Activated CD4-positive, alpha-beta T cell treated with anti-CD3 and anti-CD28 coated beads, Interleukin-2, amount 50 U/mL, for 4 hours (primary cell): ENCODE measurements at places on chromosomes 2 and 18.

DNA sequence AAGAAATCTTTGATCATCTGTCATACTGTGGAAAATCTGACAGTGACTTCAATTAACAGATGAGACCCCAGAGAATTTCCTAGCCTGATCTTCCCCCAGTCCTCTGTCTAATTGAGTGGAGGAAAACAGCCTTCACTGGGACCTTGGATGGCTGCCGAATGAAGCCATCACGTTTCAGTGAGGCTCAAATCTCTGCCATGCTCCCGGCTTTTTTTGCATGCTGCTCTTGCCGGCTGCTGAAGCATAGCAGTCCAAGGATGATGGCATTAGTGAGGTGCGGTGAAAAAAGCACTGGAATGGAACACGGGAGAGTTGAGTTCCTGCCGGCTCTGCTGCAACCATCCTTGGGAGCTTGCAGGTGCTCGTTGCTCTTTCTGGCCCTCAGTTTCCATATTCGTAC lies 430.5 kb downstream of the SLC4A3 start:
- no peak for DNase-seq

DNA sequence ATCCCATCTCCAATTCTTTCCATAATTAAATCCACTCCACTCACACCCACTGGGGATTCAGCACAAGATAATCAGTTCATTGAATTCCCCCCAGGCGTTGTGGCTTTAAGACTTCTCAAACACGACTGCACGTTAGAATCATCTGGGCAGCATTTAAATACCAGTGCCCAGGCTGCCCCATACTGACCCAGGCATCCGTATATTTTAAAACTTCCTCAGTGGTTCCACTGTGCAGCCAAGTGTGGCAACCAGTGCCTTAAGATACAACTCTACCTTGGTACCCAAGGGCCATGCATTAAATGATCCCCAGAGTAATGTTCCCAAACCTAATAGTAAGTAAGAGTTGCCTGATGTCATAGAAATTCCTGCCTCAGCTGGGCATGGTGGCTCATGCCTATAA lies 54.3 kb upstream of the BZW1 start:
- DNase-seq: no peak

- DNase-seq: peak; percentile 31
Measured at GRCh38 chr18:31741097-31741735, 19.5 kb downstream of the SLC25A52 start.

DNA sequence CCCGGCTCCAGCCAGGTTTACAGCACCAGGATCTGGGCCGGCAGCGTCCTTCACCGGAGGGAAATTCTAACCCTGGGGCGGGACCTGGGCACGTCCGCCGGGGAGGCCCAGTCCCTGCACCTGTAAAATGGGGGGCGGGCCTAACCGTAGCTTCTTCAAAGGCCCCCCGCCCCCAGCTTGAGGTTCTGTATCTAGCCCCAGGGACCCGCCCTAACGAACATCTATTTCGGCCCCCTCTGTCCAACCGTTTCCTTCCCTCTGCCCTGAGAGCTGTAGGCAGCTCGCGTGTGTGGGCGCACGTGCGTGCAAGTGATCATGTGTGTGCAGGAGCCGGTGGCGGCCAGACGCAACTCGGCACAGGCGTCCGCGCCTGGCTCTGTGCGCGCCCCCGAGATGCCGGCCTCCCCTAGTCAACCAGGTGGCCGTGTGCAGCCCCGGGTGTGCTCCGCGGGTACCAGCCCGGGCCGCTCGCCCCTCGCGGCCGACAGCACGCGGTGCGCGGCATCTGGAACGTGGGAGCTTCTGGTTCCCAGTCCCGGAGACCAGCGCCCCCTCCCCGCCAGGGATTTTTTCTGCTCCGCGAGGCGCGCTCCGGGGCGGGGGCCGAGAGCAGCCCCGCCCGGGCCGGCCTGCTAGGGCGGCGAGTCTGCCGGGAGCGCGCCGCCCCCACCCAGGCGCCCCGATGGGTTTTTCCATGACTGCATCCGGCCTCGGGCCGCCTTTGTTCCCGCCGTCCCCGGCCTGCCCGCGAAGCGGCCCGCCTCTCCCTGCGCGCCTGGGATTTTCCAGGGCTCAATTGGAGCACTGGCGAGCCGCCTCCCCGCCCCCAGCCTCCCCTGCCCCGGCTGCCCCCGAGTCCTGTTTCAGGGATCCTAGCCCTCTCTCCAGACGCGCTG lies 21.2 kb downstream of the TEX44 start:
- DNase-seq: peak; percentile 58

GRCh38 chr2:66573416-66573815 lies 138.5 kb downstream of the MEIS1 start:
- no peak for DNase-seq

GRCh38 chr18:5415031-5415430 lies 119.5 kb upstream of the ZBTB14 start:
- DNase-seq: no peak

GRCh38 chr2:111244864-111245263 lies 124.2 kb downstream of the BCL2L11 start:
- DNase-seq: no peak

- no peak for DNase-seq
Measured at GRCh38 chr2:188016917-188017316, 274.8 kb upstream of the GULP1 start.

DNA sequence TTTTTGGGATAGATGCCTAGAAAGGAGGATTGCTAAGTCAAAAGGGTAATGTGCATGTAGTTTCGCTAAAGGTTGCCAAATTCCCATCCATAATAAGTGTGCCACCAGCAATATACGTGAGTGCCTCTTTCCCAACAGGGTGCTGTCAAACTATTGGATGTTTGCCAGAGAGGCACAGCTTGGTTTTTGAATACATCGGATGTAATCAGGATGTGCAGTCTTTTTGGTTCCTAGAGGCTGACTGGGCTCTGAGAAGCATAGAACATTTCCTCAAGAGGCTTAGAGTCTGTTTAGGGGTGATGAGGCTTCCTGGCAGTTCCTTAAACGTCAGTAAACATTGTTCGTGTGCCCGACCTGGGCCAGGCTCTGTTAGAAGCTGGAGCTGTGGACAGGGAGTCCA lies 28.0 kb downstream of the AGAP1 start:
- no peak for DNase-seq

GRCh38 chr2:74017223-74017622 lies 32.5 kb downstream of the TET3 start:
- DNase-seq: no peak

DNA sequence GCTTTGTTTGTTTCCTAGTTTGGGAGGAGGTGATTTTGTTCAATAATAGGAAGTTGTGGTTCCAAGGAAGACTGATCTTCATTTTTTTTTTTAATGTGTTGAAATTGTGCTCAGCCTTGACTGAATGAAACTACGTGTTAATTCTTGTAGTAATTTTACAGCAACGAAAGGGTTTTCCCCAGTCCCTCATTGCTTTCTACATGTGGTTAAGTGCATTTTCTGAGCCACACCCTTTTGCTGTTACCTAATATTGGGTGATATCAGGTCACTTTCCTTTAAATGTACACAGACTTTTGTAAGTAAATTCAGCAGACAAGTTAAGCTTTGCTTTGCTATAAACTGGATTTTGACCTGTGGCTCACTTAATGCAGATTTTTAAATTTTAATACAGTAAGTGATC lies 73.6 kb downstream of the OTX1 start:
- no peak for DNase-seq

DNA sequence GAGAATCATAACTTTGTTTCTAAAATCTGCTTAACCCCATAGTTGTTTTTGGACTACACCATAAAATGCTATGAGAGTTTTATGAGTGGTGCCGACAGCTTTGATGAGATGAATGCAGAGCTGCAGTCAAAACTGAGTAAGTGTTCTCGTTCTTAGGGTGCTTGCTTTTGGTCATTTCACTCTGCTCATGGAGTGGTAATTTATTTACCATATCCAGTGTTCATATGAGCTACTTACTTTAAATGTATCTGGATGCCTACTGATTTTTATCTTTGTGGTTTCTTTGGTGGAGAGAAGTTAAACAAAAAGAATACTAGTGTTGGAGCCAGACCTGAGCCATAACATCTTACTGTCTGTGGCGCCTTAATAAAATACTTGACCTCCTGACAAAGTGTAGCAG lies 16.4 kb downstream of the NDC80 start:
- DNase-seq: no peak

- no peak for DNase-seq
Measured at GRCh38 chr2:182186132-182186735, 200.6 kb downstream of the PPP1R1C start.

- no peak for DNase-seq
Measured at GRCh38 chr2:190794790-190795189, 85.8 kb upstream of the GLS start.

- DNase-seq: no peak
Measured at GRCh38 chr2:200348897-200349563, 42.5 kb downstream of the SPATS2L start.

DNA sequence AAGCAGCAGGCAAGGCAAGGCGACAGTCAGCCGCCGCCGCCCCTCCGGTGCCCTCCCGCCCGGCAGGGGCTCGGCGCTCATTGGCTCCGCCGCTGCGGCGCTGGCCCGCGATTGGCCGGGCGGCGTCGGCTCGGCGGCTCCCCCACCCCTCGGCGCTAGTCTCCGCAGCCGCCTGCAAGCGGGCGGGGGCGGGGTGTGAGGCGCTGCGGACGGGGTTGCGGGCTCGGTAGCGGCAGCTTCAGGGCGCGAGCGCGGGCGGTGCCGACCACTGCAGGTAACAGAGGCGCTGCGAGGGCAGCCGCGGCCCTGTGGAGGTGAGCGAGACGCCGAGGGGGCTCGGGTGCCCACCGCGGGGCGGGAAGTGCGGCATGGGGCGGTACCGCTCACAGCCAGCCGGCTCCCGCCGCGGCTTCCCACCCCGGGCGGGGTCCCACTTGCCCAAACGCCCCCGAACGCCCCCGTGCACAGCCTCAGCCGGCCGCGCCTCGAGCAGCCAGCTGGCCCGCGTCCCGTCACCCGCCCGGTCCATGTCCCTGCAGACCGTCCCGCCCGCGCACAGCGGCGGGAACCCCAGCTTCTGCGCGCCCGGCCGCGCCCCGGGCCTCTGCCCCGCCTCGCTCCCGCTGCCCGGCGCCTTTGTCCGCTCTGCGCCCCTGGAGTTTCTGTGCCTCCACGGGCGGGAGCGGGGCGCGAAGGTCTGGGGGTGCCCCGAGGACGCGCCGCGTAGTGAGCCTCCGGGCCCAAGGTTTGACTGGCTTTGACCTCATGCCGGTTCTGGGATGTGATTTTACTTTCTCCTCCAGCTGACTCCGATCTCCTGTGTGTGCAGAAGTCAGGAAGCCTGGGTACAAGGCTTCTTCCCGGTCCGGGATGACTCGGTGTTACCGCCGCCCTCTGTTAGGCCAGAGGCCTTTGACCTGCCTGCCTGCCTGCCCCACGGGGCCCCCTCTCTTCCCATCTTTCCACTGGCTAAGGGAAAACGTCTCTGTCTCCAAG lies at the start of gene SANBR:
Gene SANBR (plus strand): TSS at position 158 of the 996 bp plus-strand sequence. CDS start 4,480 bp downstream, outside the sequence.
- DNase-seq: peak; percentile 69

DNA sequence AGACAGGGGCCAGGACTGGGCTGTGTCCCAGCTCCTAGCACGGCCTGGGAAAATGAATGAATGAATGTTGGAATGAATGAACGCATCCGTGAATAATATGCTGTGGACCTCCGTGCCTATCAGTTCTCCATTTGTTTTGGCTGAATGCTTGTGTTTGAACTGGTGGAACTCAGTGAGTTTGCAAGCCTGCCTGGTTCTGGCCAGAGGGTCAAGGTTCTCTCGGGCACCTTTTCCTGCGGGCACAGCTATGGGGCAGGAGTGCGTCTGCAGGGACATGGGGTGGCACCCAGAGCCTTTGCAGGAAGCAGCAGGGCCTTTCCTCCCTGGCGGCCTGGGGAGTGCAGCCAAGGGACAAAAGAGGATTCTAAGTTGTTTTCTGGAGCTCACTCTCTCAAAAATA lies 17.6 kb upstream of the PDIA6 start:
- no peak for DNase-seq

DNA sequence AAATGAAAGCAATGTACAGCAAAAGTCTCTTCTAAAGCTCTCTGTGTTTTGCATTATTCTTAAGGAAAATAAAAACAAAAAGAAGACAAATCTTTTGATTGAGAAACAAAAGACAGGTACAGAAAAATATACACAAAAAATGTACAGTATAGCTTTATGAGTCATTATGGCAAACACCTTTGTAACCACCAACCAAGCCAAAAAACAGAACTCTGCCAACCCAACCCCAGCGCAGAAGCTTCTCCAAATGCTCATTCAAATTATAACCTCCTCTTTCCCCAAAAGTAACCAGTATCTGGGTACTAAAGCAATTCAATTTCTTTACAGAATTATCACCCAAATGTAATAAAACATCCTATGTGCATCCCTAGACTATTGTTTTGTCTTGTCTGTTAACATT lies 255.9 kb upstream of the STON1 start:
- no peak for DNase-seq

DNA sequence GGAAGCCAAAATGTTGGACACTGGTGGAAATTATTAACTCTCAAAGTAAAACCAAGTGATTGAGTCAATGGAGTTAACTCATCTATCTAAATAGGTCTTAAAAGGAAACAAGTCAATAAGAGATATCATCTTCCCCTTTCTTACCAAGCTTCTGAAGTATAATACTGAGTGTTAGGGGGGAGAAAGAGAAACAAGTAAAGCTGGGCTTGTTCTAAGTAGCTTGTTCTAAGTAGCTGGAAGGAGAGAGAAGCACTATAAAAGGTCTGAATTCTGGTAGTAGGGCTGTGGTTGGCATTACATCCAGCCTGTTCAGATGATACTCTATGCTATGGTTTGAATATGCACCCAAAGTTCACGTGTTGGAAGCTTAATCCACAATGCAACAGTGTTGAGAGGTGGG lies 26.8 kb downstream of the YES1 start:
- no peak for DNase-seq

DNA sequence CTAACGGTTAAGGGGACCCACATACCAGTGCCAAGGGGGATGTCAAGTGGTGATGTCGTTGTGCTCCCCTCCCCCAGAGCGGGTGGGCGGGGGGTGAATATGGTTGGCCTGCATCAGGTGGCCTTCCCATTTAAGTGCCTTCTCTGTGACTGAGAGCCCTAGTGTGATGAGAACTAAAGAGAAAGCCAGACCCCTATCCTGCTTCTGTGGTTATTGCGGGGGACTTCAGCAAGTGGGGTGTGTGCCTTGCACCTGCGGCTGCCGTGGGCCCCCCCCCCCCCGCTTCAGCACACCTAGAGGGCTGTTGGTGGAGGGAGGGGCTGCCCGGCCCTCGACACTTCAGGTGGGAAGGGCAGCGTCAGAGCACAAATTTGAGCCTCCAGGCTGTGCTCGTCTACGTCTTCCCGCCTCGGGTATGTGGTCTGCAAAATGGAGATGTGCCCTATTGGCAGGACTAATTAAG lies 6.1 kb downstream of the CTDSP1 start:
- no peak for DNase-seq

GRCh38 chr2:25174192-25174861 lies 5.9 kb upstream of the POMC start:
- no peak for DNase-seq

DNA sequence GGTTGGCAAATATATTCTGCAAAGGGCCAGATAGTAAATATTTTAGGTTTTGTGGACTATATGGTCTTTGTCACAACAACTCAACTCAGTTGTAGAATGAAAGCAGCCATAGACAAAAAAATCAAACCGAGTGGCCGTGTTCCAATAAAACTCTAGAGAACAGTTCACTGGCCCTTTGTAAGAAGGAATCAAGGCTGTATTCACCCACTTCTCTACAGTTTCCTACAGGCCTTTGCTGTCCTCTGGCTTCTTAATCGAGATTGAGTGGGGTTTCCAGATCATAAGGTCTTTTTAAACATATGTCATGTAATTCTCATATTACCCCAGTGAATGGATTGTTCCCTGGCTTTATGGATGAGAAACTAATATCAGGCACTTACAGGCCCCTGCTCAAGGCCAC lies 448.9 kb upstream of the ETAA1 start:
- no peak for DNase-seq

- no peak for DNase-seq
Measured at GRCh38 chr2:104866883-104867812, 13.2 kb downstream of the POU3F3 start.

- no peak for DNase-seq
Measured at GRCh38 chr18:74316257-74317170, 875 bp downstream of the C18orf63 start.
